ENCODE measurements at places on chromosomes 7 and 10. TPM values are rescaled to one million over a fixed set of nuclear protein-coding genes. Genes with fewer than 3 reads are reported as not detected.

DNA sequence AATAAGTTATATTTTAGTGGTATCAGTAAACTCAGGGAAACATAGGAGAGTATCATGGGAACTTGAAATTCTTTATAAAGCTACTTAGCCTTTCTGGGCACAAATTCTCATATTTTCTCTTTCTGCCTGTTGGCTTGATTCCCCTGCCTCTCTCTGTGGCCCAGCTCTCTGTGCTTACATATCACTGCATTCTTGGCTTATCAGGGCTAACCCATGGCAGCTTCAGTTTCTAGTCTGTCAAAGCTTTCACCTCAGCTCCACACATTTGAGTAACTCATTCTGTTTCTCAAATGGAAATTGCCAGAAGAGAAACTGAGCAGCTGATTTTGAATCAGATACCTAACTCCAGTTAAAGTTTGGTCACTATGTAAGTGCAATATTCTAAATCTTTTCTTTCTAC, 713.1 kb downstream of the DNAJB9 start:
- DNase-seq = no peak

GRCh38 chr7:36346260-36346831, 43.3 kb upstream of the ANLN start:
- DNase-seq = no peak

DNA sequence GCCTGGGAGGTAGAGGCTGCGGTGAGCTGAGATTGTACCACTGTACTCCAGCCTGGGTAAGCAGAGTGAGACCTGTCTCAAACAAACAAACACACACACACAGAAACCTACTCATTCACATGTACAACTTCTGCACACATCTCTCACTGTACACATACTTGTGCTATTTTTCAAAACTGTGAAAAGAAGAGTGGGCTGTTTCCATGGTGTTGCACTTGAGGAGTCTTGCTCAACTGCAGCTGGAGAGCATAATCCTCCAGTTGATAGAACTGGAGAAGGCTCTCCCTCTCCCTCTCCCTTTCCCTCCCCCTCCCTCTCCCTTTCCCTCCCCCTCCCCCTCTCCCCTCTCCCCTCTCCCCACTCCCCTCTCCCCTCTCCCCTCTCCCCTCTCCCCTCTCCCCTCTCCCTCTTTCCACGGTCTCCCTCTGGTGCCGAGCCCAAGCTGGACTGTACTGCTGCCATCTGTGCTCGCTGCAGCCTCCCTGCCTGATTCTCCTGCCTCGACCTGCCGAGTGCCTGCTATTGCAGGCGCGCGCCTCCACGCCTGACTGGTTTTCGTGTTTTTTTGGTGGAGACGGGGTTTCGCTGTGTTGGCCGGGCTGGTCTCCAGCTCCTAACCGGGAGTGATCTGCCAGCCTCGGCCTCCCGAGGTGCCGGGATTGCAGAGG, 43.7 kb upstream of the DLD start:
- no peak for DNase-seq

The FAM24B gene
- 5.4 TPM for total RNA-seq

DNA sequence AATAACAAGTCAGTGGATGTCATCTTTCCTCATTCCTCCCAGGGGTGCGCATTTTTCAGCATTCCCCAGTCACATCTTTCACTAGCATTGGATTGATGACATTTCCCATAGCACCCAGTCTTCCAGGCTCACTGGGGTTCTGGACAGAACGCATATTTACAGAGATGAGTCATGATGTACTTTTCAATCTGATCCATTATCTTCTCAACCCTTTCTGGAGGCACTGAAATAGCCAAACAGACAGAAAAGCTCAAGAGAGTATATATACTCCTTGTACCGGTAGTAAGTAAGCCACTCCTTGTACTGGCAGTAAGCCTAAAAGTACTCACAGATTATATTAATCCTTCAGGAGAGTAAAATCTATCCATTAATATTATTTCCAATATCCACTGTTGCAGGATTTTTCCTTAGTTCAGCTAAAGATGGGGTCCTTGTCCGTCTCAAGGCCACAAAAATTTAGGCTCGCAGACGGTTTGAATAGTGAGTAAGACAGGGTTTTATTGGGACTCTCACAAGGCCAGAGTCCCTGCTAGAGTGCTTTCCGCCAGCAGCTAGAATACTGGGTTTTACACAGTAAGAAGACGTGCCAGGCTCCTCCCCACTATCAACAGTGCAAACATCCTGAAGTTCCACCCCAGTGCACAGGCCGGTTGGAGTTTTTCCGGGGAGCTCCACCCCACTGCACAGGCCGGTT, 60.8 kb downstream of the MDH2 start:
- DNase-seq = peak; percentile 70

The FAM13C gene
- 25.0 TPM for total RNA-seq

GRCh38 chr7:100539436-100540006, 518 bp downstream of the AGFG2 start:
- no peak for DNase-seq

The COL13A1 gene
- 1.0 TPM for total RNA-seq

GRCh38 chr7:38438970-38439369, 165.5 kb upstream of the TARP start:
- DNase-seq = no peak

GRCh38 chr7:123122916-123123315, 76.9 kb downstream of the SLC13A1 start:
- no peak for DNase-seq

- DNase-seq = peak; percentile 68
Observed at GRCh38 chr10:34768261-34768971, 46.7 kb downstream of the PARD3 start.

The KCNH2 gene
- 3.2 TPM for total RNA-seq

The ZNF316 gene
- 37.5 TPM for total RNA-seq

The PPP1R17 gene
- total RNA-seq = not detected

- no peak for DNase-seq
Observed at GRCh38 chr10:84156768-84157167, 16.8 kb upstream of the GPR15LG start.

The VSTM4 gene
- total RNA-seq = 16.4 TPM

DNA sequence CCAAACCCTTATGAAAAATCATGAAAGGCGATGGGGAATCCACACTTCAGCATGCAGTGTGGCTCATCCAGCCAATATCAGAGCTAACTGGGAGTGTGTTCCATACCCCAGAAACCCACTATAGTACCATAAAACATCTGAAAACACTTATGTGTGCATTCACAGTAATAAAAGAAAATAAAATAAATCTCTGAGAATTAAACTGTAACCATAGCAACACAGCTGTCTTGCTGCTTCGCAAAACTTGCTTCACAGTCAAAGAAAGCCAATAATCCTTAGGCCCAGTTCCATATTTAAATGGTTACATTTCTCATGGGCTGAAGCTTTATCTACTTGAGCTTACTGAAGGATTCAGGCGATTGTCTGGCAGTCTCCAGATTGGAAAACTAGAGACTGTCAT, 19.9 kb upstream of the POLR1F start:
- no peak for DNase-seq

DNA sequence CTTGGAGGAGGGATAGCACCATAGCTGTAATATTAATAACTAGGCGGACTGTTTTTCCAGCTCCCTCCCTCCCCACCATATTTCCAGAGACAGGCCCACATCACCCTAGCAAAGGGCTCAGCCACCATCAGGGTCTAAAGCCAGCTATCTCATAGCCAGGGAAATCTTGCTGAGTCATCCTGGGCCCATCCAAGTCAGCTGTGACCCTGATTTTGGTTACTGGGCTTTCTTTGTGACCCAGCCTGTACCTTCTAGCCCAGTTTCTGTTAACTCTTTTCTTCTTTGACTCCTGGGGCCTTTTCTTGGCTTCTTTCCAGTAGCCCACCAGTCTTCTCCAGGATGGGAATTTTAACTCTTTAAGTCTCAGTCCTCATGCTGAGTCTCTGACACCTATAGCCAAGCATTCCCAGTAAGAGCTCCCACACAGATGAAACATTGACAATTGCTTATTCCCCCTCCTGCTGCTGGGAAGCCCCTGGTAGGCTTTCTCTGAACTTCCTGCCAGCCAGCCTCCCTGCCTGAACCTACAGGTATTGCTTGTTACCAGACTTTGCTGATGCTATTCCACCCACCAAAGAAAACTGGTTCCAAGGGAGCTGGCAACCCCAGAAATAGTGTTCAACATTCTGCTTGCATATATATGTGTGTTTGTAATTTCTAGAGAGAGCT, 34.8 kb upstream of the ADO start:
- DNase-seq = no peak

All from sciatic nerve (tissue), 2 donors.